Heart right ventricle (tissue), 16 donors: ENCODE measurements at places on chromosomes 5 and 9. TPM values are rescaled to one million over a fixed set of nuclear protein-coding genes. Genes with fewer than 3 reads are reported as not detected.

GALNT12 gene
- total RNA-seq = 1.0 TPM

GRCh38 chr9:68978066-68978465 is 35.8 kb downstream of the PRKACG start:
- DNase-seq = no peak

ISL1 gene
- total RNA-seq = not detected

- DNase-seq = no peak
Observed at GRCh38 chr5:157543825-157544622, 31.6 kb downstream of the ADAM19 start.

DNA sequence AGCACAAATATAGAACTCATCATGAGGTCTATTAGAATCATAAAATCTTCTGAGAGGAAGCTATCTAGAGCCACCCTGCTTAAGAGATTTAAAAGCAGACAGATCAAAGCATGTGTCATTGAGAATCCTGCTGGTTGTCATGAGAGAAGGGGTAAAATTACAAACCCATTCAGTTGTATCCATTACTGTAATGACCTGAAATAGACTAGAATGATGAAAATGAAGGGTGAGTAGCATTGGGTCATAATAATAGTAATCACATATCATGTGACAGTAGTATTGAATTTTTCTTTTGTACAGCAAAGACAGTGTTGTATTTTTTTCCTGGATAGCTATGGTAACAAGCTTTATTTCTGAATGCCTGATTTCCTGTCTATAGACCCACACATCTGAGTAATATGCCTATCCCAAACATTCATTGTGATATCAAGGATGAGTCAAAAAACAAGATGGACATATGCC is 149.0 kb downstream of the PDE4D start:
- no peak for DNase-seq

GRCh38 chr5:60701321-60701968 is 1.5 kb upstream of the DEPDC1B start:
- no peak for DNase-seq

- no peak for DNase-seq
Observed at GRCh38 chr5:146048994-146049703, 56.2 kb downstream of the PLAC8L1 start.

DNA sequence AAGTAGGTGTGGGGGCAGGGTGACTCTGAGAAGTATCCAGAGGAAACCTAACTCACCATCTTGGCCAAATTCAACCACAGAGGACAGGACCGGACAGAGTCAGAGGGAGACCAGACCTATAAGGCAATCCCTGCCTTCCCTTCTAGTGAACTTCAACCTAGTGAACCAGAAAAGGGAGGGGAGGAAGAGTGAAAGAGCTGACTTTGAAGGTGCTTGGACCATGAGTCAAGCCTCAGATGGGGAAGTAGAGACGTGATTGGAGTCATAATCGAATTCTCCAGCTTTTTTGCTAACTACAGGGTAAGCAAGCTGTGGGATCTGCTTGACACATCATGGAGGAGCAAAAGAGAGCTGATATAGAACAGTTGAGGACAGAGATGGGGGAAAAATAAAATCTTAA is 18.8 kb upstream of the KIF2A start:
- no peak for DNase-seq

SLC6A19 gene
- not detected for total RNA-seq
